Stimulated activated CD4-positive, alpha-beta T cell treated with anti-CD3 and anti-CD28 coated beads, Interleukin-4, amount 100 ng/mL, for 1 hour (primary cell): ENCODE measurements at places on chromosomes 3 and 15.

DNA sequence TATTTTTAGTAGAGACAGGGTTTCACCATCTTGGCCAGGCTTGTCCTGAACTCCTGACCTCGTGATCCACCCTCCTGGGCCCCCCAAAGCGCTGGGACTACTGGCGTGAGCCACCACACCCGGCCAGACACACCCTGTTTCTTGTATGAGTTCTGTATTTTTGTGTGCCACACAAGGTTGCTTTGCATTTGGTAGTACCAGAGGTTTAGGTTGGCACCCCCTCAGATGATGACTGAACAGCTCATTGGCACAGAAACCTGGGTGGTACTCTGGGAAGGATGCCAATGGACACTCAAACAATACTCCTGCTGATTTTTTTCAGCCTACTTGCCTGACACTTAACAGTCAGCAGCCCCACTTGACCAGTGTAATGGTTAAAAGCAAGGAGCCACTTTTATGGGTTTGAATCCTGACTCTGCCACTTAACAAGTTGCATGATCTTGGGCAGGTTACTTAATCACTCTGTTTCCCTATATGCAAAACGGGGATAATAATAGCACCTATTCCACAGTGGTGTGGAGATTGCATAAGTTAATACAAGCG, 39.2 kb upstream of the BCL2A1 start:
- no peak for DNase-seq

DNA sequence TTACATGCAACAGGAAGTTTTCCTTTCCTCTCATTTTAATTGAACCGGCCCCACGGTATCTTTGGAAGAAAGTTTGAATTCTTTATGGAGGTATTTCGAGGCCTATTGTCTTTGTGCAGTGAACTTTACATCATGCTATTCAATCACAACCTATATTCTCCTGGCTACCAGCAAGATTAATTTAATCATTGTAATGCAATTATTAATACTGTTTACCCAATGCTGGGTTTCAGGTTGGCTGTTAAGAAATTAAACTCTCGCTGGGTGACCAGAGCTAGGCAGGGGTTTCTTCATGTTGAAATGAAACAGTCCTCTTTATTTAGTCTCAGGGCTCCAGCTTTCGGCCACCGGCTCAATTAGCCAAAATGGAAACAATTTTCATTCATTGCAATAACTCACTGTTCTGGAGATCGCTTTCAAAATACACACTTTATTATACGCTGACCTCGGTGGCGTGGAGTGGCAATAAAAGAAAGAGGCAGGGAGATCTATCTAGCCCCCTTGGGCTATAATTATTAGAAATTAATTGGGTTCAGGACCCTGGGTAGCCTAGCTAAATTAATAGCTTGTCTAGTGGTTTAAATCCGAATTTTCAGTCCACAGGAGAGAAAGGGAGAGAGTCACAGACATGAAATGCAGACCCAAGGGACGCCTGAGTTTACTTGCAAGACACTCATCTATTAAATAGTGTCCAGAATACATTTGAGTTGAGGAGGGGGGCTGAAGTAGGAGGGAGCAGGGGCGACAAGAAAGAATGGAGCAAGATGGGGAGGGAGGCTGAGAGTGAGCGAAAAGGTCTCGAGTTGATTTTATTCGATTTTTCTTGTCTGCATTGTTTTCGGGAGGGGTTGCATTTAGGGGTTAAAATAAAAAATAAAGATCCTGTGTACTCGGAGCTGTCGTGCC, 3.9 kb upstream of the MECOM start:
- DNase-seq, result no peak

DNA sequence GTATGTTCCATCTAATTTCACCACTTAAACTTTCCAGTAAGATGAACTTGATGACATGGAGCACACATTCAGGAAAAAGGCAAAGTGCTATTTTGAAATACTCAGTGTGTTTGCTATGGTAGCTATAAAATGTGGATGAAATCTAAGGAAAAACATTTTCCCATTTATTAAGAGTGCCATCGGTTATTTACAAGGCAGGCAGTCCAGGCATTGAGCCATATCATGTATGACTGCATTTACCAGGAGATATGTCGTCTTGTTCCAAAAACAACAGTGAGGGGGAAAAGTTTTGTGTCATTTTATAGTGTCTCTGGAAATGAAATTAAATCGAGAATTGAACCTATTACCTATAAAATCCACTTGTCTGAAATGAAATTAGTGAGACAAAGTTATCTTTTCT, 13.7 kb downstream of the ANXA2 start:
- DNase-seq, result no peak

DNA sequence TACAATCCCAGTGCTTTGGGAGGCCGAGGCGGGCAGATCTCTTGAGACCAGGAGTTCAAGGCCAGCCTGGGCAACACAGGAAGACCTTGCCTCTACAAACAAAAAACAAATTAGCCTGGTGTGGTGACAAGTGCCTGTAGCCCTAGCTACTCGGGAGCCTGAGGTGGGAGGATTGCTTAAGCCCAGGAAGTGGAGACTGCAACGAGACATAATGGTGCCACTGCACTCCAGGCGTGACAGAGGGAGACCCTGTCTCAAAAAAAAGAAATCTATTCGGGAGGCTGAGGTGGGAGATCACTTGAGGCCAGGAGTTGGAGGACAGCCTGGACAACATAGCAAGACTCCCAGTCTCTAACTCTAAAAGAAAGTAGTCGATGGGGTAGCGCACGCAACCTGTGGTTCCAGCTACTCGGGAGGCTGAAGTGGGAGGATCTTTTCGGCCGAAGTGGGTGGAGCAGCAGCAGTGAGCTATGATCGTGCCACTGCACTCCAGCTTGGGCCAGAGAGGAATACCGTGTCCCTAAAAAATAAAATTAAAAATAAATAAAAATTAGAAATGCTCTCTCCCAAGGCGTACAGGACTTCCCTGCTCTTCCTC, 775 bp downstream of the C3orf33 start:
- DNase-seq, result peak; percentile 52

DNA sequence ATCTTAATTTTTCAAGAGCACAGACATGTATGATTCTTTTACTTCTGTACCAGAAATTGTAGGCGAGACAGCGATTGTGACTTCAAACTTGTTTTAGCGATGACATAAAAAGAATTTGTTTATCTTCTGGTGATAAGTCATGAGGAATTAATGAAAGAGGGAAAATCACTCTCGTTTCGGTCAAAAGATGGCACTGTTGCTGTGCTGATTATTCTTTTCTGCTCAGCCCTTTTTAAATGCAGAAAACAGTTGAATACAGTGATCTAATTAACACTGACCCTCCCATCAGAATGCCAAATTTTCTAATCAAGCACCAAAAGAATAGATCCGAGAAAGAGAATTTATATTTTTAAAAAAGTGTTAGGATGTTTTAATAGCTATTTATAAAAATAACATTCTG, 52.6 kb downstream of the NSUN3 start:
- no peak for DNase-seq

DNA sequence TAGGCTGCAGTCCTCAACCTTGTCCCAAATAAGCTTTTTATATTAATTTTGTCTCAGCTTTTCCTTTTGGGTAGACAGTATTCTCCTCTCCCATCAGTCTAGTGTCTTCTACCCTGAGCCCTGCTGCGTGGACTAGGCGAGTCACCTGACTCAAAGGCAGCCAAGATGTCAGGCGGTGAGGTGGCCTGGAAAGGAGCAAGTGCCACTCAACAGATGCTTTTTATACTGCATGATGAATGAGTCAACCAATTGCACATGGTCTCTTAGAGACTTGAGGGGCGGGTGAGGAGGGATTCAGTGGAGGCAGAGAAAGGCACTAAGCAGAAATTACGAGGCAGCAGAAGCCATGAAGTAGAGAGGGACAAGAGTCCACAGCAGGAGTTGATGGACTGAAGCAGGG, 95.9 kb downstream of the FRMD4B start:
- DNase-seq, result no peak

DNA sequence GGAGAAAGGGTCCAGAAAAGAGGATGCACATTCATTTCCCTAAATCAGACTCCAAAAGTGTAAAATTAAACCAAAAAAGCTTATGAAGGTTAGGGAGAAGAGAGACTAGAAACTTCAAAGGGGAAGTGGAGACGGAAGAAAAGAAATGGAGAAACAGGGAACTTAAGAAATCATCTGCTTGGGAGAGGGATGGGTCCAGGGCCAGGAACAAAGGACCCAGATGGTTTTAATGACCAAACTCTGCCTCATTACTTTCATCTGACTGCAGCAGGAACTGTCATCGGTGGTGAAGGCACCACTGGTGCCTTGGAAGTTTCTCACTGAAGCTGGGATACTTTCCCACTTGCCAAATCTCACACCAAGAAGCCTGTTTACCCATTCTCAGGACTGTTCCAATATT, 70.5 kb upstream of the SLC4A7 start:
- no peak for DNase-seq
